Activated T-helper 1 cell treated with anti-CD3 and anti-CD28 coated beads, Interleukin-12 subunit alpha, Interleukin-12 subunit beta, Interleukin-2, Interleukin-4 antibody, amounts not matched to agents 30 ng/mL and 10 ng/mL and 1 ng/mL, durations not matched to agents 14 hours and 24 hours and 36 hours (primary cell): ENCODE measurements at places on chromosomes 11 and 22. TPM values are rescaled to one million over a fixed set of nuclear protein-coding genes. Genes with fewer than 3 reads are reported as not detected.

- peak overlapping the region; percentile 84 for H3K27ac ChIP-seq
- DNase-seq = no peak
- peaks cover 28% of the 10 kb centered on the region for H3K4me1 ChIP-seq
Measured at GRCh38 chr11:61293867-61294716, 1.0 kb downstream of the VWCE start.

DNA sequence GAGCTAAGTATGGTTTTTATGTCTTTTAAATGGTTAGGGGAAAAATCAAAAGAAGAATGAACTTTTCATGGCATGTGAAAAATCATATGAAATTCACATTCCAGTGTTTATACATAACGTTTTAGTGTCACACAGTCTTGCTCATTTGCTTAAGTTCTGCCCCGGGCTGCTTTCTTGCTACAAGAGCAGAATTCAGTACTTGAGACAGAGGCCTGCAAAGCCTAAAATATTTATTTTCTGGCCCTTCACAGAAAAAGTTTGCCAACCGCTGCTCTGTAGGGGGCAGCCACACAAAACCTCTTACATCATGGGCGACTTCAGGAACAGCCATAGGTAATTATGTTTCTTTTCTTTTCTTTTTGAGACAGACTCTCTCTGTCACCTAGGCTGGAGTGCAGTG, 1.0 kb upstream of the ATG2A start:
- H3K27ac ChIP-seq = peak overlapping the region; percentile 82
- H3K4me3 ChIP-seq = peak overlapping the region; percentile 88
- DNase-seq = no peak
- H3K4me1 ChIP-seq = peaks cover 20% of the 10 kb centered on the region

GRCh38 chr11:125257190-125257579, 92.6 kb downstream of the PKNOX2 start:
- no peak overlapping the region for H3K4me3 ChIP-seq
- DNase-seq = no peak
- no peaks in the 10 kb centered on the region for H3K36me3 ChIP-seq
- H3K4me1 ChIP-seq = no peaks in the 10 kb centered on the region

DNA sequence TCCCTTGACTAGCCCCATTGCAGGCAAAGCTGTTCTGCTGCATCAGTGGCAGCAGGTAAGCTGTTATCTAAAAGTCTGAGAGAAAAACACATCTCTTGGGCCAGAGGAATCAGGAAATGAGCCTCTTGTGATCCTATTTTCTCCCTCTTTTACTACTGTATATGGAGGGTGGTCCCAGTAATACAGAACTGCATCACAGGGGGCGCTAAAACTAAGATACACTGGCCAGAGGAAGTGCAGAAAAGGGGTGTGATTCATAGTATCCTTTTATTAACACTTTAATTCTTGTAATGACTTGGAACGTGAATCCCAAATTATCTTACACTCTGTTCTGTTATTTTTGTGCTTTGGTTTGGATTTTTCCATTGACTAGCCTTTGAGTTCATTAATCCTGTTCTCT, 8.8 kb upstream of the MED17 start:
- H3K4me1 ChIP-seq = no peaks in the 10 kb centered on the region
- H3K27ac ChIP-seq = no peak overlapping the region
- DNase-seq = no peak
- no peaks in the 10 kb centered on the region for H3K27me3 ChIP-seq

DNA sequence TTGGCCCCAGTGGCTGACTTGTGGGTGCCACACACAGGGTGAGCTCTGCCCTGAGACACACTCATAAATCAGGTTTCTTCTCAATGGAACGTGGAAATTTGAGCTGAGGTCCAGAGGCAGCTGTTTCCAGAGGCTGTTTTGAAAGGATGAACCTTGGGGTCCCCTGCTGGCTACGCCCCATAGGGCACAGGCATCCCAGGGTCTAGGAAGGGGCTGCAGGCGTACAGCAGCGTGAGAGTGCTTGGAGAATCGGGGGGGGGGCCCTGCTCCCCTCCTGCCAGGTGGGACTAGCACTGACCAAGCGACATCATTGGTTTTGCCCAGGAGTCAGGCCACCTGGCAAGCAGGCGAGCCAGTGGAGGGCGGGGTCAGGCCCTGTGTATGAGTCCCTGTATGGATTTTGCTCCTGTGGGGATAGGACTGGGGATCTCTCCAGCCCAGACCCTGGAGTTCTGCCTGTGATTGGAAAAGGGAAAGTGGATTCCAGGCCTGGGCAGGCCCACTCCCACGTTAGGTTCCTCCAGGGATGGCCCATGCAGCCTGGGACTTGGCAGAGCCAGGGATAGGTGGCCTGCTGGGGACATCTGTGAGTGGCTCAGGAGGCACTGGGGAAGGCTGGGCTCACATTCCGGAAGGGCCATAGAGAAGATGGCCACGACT, 61.0 kb downstream of the FBXO7 start:
- no peaks in the 10 kb centered on the region for H3K4me1 ChIP-seq
- DNase-seq = no peak
- H3K27ac ChIP-seq = no peak overlapping the region
- H3K27me3 ChIP-seq = no peaks in the 10 kb centered on the region
- H3K36me3 ChIP-seq = no peaks in the 10 kb centered on the region

GRCh38 chr11:86041975-86042378, 26.9 kb downstream of the PICALM start:
- H3K27ac ChIP-seq = peak overlapping the region; percentile 71
- peak overlapping the region; percentile 43 for H3K4me3 ChIP-seq
- peaks cover 13% of the 10 kb centered on the region for H3K36me3 ChIP-seq
- no peaks in the 10 kb centered on the region for H3K27me3 ChIP-seq
- peaks cover 63% of the 10 kb centered on the region for H3K4me1 ChIP-seq

DNA sequence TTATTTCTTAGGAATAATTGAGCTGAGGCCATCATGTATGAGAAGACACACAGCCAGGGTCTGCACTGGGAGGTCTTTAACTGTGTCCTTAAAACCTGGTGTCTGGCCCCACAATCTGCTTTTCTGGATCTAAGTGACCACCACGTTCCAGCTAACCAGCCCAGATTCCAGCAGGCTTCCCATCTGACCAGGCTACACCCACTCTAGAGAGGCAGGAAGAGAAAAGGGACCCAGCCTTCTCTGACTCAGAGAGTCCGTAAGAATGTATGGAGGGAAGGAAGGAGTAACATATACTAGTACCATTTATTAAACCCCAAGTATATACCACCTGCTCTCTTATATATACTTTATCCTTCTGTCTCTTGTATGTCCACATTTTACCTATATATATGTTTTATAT, 80.1 kb downstream of the LDLRAD3 start:
- peaks cover 1% of the 10 kb centered on the region for H3K27me3 ChIP-seq
- no peak overlapping the region for H3K4me3 ChIP-seq

DNA sequence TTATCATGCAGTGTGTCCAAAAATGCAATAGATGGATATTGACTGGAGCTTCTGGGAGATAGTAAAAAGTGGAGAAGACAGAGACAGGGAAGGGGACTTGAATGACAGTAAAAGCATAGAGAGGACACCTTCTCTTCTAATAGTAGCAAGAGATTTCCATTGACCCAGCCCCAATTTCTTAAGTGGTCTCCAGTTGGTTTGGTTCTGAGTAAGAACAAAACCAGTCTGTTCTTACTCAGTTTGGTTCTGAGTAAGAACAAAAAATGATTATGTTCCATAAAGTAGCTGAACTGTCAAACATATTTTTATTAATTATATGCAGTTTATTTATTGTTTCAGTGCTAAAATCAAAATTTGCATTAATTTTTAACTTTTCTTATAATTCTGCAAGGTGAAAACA, 316.8 kb upstream of the MPPED2 start:
- no peaks in the 10 kb centered on the region for H3K36me3 ChIP-seq
- no peaks in the 10 kb centered on the region for H3K27me3 ChIP-seq
- no peak overlapping the region for H3K4me3 ChIP-seq
- H3K27ac ChIP-seq = no peak overlapping the region
- no peak for DNase-seq

GRCh38 chr11:69311767-69312385, 17.9 kb downstream of the MYEOV start:
- H3K4me1 ChIP-seq = peaks cover 45% of the 10 kb centered on the region
- H3K27ac ChIP-seq = peak overlapping the region; percentile 90
- H3K27me3 ChIP-seq = no peaks in the 10 kb centered on the region
- no peaks in the 10 kb centered on the region for H3K36me3 ChIP-seq

GRCh38 chr11:77710358-77710757, 72.8 kb upstream of the CLNS1A start:
- H3K27ac ChIP-seq = no peak overlapping the region
- peaks cover 6% of the 10 kb centered on the region for H3K36me3 ChIP-seq
- no peaks in the 10 kb centered on the region for H3K27me3 ChIP-seq
- peaks cover 14% of the 10 kb centered on the region for H3K4me1 ChIP-seq

DNA sequence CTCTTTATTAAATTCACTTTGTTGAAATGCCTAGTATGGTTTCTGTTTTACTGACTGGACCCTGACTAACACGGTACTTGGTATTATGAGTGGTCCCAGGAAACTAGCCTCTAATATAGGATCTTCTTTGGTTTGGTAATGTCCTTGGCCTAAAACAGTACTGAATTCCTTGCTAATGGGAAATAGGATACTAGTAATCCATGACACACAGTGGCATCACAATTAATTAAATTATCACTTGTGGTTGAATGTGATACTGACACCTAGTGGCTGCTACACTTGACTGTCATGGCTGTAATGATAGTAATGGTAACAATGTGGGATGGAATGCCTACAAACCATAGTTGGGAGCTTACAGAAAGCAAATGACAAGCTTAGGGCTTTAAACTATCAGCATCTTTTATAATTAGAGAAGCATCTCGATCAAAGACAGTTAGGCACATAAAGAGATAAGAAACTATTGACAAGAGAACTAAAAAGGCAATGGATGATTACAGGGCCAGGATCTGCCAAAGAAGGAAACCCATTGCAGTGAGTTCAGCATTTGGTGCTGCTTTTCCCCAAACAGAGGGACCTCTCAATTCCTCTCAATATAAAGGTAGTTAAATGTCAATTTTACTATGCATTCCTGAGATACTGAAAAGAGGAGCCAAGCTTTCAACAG, 8.6 kb downstream of the DNHD1 start:
- H3K36me3 ChIP-seq = peaks cover 22% of the 10 kb centered on the region
- no peak for DNase-seq
- no peak overlapping the region for H3K4me3 ChIP-seq

DNA sequence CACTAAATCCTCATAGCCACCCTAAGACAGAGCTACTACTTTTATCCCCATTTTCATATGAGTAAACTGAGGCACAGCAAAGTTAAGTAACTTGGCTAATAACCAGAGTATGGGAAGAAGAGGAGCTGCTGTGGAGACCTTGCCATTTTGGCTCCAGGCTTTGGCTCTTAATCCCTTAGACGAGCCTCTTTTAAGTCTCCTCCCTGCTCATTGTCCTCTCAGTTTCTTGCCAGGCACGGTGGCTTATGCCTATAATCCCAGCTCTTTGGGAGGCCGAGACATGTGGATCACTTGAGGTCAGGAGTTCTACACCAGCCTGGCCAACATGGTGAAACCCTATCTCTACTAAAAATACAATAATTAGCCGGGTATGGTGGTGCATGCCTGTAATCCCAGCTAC, 78.6 kb downstream of the PRR5L start:
- H3K27me3 ChIP-seq = peaks cover 42% of the 10 kb centered on the region
- DNase-seq = no peak
- no peak overlapping the region for H3K4me3 ChIP-seq
- peaks cover 20% of the 10 kb centered on the region for H3K36me3 ChIP-seq

DNA sequence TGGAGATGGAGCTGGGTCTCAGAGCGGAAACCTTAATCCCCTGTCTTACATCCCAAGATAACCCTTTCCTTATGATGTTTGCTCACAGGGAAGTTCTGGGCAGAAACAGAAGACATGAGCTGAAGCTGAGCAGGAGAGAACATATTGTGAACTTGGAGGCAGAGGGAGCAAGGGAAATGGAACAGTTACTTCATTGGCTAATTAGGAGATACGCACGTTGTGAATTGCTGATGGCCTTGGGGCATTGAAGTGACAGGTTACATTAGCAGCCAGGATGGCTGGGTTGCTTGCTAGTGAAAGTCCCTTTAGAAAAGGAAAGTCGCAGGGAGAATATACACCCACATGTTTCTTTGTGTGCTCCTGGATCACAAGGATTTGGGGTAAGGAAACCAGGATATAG, 48.7 kb downstream of the TENM4 start:
- H3K4me3 ChIP-seq = no peak overlapping the region
- DNase-seq = no peak
- no peaks in the 10 kb centered on the region for H3K36me3 ChIP-seq
- H3K27me3 ChIP-seq = no peaks in the 10 kb centered on the region
- H3K27ac ChIP-seq = no peak overlapping the region
- no peaks in the 10 kb centered on the region for H3K4me1 ChIP-seq

USP2 gene
- 0.22 and 0.36 TPM in 2 replicates for total RNA-seq

SERHL2 gene
- 1.4 and 2.1 TPM in 2 replicates for total RNA-seq

ALG9 gene
- total RNA-seq = 29.3 and 31.8 TPM in 2 replicates

PHOX2A gene
- not detected in 2 replicates for total RNA-seq

RPS25 gene
- total RNA-seq = 1,440 and 1,455 TPM in 2 replicates

ANGPTL5 gene
- not detected in 2 replicates for total RNA-seq

TMA7B gene
- 1.3 and 1.7 TPM in 2 replicates for total RNA-seq

MRGPRF gene
- not detected in 2 replicates for total RNA-seq
